Activated CD4-positive, CD25-positive, alpha-beta regulatory T cell treated with anti-CD3 and anti-CD28 coated beads, Interleukin-2, amount 50 U/mL, for 16 hours (primary cell): ENCODE measurements at places on chromosomes 3 and 15.

DNA sequence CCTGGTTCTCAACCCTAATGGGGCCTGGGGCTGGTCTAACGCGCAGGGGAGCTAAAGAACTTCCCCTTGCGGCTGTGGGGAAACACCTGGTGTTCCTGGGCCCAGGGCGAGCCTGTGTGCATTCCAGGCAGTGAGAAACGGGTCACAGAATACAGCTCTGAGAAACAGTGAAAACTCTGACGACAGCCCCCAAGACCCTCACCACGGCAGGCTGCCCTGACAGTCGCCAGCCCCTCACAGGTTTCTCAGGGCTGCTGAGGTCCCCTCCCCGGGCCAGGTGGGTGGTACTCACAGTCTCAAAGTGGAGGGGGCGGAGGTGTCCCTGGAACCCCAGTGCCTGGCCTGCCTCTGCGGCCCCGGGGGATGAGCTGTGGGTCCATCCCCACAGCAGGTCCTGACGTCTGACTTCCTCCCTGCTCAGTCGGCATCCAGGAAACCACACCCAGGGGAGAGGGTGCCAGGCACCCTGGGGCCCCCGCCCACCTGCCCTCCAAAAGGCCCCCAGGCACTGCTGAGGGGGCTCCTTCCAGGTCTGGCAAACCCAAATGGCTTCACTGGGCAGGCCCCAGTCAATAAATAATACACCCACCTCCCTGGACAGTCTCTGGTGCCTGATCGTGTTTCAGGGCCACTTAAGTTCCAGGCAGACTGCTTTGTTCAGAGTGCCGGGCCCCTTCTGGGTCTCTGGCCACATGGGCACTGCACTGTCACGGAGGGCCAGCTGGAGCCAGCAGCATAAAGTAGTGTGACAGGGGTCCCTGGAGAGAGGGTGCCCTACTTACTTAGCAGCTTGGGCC lies 57.7 kb downstream of the IQSEC1 start:
- peak; percentile 24 for DNase-seq

DNA sequence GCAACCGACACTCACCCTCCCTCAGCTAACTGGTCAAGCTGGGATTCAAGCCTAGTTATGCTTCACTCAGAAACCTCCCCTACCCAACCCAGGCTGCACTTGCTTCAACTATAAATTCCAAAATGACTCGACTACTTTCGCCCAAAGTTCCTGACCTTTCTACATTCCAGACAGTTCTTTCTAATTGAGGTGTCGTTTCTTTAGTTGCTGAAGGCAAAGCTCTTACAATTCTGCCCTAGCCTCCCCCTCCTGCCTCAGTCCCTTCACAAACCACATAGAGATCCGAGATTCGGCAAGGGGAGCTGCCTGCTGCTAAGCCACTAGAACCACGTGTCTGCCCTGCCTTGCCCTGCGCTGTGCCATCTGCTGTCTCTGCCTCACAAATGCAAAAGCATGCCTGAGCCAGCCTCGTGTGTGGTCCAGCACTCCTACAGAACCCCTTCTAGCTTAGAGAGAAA lies 74.7 kb upstream of the SH3GL3 start:
- DNase-seq = no peak

- no peak for DNase-seq
Measured at GRCh38 chr3:188122571-188123169, 31.3 kb upstream of the LPP start.

GRCh38 chr3:50166620-50167019 lies 11.5 kb downstream of the SEMA3F start:
- no peak for DNase-seq
